ENCODE measurements at places on chromosomes 4 and X.

DNA sequence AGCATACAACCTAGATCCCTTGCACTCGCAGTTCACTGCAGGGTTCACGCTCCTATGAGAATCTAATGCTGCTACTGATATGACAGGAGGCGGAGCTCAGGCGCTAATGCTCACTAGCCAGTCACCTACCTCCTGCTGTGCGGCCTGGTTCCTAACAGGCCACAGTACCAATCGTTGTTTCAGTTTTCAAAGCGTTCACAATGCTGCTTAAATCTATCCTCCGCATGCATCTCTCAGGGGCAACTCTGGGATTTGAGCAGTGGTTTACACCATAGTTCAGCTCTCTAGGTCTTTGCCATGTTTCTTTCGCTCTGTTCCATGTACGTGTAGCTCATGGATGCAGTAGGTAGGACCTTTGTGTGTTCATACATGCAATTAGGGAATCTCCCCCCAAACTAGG lies 47.2 kb downstream of the CLOCK start:
- DNase-seq: no peak

GRCh38 chrX:109252789-109253188 lies 229.1 kb downstream of the GUCY2F start:
- DNase-seq: no peak

DNA sequence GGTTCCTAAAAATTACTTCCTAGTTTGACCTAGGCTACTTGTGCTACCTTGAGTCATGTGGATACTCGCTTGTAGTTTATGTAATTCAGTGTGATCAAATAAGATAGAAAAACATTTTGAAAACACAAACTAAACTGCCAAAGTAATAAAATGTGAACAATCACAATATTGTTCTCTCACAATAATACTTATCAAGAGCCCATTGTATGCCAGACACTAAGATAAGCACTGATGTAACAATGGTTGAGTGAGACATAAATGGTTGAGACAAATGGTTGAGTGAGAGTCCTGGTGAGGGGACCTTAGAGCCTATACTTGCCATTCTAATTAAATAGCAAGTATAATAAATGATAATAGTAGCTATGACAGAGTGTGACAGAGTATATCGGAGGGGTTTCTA lies 41.7 kb downstream of the RFC1 start:
- no peak for DNase-seq

DNA sequence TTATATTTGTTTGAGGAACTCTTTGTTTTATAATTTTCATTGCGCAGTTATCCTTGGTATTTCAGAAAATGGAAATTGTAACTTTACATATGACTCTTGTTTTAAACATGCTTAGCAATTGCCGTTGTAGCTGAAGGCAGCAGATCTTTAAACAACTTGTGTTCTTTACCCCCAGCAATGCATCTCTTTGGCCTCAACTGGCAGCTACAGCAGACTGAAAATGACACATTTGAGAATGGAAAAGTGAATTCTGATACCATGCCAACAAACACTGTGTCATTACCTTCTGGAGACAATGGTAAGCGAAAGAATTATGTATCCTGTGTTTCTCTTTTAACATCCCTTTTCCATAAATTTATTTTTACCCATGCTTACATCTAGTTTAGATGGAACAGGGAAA lies 263.6 kb downstream of the DCTD start:
- DNase-seq: no peak

- no peak for DNase-seq
These were observed 1.1 kb downstream of the SLC38A5 start for GRCh38 chrX:48468693-48469691.

DNA sequence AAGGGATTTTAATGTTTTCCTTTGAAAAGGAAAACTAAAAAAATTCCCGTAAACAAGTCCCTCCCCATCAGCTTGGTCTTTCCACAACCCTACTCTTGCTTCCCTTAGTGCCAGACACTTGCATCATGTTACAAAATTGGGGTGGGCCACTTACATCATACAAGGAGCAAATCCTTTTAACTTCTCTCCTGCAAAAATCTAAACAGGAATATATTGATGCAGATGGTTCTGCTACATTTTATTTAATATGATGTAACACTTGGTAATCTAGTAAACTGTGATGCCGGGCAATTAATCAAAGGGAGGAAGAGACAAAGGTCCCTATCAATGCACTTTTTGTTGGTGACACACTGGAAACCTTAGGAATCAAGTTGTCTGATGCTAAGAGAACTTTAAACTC lies 125.3 kb downstream of the UBE2K start:
- DNase-seq: no peak

DNA sequence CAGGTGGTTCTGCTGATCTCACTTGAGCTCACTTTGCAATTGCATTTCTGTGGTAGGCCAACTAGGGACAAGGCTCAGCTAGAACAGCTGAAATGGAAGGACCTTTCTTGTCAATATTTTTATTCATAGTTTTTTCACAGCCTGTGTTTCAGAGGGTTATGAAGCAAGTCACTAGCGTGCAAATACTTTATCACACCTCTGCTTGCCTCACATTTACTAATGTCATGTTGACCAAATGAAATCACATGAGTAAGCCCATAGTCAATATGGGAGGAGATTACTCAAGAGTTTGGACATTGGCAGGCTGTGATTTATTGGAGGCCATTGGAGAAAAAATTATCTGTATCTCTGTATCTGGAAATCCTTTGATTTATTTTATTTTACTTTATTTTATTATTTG lies 628.3 kb upstream of the EPHA5 start:
- no peak for DNase-seq

All from NCI-H2171 treated with DMSO at 0.1 percent for 48 hours (cell line).